ENCODE measurements at places on chromosomes 4 and X.
A peak's percentile ranks its signal among the peaks of the same experiment; 100 is the strongest.

- no peak for DNase-seq
Measured at GRCh38 chr4:174397366-174398155, 113.8 kb downstream of the CEP44 start.

DNA sequence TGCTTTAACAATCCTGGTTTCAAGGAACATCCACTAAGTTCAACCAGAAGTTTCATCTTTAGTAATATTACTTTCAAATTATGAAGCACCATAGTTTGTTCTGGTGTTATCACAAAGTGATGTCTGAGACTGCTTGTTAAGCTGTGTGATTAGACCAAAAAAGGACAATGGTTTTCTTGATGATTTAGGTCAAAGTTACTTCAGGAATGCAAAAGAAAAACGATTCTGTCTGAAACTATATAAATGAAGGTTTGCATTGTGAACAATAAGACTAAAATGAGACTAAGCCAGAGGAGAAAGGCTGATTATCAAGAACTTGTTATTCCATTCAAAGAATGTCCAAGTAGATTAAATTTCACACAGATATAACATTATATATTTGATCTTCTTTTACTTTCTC is 122.4 kb upstream of the ETNPPL start:
- no peak for DNase-seq

- DNase-seq = no peak
Measured at GRCh38 chr4:165288226-165288625, 39.2 kb upstream of the MSMO1 start.

DNA sequence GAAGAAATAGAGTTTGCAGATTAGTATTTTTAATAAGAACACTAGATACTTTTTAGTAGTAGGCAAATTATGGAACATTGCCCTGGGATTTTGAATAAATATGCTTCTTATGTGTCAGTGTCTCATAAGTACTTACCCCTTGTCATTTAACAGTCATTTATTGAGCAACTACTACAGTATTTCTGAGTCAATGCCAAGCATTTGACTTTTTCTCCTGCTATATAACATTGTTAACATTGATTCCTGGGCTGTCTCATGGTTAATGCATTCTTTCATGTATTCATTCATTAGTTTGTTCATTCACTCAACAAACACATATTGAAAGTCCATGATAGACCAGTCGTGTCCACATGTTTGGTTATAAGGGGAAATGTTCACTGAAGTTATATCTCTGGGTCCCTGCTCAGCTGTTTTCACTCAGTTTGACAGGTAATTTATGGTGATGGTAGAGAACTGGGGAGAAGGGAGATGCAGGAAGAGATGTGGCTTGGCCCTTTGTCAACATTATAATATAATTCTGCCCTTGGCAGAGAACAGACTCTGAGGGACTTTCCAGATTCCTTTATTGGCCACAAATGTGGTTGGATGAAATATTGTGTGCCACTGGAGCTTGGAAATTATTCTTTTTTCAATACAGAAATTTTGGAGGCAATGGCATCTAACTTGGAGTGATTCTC is 49.8 kb downstream of the OSTC start:
- no peak for DNase-seq

DNA sequence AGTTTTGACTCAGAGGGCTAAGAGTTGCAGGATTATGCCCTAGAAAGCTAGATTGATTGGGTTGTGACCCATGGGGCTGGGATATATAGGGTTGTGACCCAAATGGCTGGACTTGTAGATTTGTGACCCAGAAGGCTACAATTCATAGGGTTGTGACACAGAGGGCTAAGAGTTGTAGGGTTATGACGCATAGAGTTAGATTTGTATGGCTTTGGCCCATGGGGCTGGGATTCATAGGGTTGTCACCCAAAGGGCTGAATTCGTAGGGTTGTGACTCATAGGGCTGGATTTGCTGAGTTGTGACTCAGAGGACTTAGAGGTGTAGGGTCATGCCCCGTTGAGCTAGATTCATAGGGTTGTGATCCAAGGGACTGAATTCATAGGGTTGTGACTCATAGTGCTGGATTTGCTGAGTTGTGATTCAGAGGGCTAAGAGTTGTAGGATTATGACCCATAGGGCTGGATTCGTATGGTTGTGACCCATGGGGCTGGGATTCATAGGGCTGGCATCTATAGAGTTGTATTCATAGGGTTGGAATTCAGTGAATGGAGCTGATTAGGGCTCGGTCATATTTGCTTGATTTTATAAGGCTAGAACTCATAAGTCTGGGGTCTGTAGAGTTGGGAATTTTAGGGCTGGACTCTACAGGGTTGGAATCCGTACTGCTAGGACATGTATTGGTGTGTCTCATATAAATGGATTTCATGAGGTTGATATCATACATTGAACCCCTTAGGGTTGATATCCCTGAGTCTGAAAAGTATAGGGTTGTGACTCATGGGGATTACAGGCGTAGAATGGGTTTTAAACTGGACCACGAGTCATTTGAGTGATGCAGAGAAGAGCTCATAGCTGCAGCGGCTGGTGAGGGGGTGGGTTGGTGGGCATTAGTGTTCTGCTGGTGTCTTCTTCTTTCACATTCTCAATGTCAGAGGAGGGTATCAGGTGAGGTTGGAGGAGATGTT is 125.7 kb downstream of the CRLF2 start:
- no peak for DNase-seq

DNA sequence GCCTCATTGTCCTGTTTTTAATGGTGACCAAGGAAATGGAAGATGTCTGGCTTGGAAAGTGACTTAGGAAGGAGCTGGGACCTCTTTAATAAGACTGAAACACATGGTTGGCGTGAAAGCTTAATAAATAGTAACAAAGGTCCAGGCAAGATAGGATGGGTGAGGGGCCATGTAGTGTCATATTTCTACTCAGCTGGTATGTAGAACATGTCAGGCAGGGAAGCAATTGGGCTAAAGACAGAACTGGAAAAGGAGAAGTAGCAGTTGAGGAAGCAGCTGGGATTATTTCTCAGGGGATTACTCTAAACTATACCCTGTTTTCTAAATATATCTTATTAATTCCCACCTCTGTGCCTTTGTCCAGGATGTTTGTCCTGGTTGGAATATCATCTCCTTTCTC is 18.6 kb downstream of the ITGB1BP2 start:
- no peak for DNase-seq

GRCh38 chr4:3686753-3687152 is 79.4 kb upstream of the ADRA2C start:
- DNase-seq = no peak

GRCh38 chrX:68396953-68397352 is 36.3 kb downstream of the OPHN1 start:
- DNase-seq = no peak

GRCh38 chr4:56681158-56681852 is at the start of gene HOPX:
Gene HOPX (minus strand): TSS chr4:56681296. CDS start chr4:56657816, 23,480 bp downstream.
- no peak for DNase-seq

GRCh38 chr4:89797117-89797516 is 39.8 kb downstream of the SNCA start:
- DNase-seq = no peak

DNA sequence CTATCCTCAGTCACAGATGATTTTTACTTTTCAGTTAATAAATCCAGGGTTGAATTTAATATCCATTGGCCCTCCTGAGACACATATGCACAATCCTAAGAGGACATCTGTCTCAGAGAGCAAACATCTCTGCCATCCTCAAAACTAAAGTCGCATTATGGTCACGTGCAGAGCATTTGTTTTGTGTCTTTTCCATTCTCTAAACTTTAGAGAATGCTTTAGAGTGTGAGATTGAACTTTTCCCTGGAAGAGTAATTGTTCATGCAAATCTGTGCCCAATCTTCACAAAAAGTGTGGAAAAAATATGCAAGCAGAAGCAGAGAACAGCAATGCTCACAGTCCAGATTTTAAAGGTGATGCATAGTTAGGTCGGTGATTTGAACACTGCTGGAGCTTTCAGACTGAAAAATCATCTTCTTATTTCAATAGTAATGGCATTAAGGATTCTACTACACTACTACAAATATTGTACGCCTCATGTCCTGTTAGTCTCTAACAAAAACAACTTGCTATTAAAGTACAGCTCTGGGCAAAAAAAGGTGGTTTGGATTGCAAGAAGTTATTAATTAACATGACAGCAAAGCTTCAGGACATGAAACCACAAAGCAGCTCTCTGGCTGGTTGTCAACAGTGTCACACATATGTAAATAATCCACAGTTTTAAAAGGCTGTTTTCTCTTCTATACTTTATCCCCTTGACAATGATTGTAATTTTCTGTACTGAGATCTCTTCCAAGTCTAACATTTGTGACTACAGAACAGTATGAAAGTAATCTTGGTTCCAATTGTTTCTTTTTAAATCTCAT is 19.9 kb downstream of the DCHS2 start:
- DNase-seq = no peak

DNA sequence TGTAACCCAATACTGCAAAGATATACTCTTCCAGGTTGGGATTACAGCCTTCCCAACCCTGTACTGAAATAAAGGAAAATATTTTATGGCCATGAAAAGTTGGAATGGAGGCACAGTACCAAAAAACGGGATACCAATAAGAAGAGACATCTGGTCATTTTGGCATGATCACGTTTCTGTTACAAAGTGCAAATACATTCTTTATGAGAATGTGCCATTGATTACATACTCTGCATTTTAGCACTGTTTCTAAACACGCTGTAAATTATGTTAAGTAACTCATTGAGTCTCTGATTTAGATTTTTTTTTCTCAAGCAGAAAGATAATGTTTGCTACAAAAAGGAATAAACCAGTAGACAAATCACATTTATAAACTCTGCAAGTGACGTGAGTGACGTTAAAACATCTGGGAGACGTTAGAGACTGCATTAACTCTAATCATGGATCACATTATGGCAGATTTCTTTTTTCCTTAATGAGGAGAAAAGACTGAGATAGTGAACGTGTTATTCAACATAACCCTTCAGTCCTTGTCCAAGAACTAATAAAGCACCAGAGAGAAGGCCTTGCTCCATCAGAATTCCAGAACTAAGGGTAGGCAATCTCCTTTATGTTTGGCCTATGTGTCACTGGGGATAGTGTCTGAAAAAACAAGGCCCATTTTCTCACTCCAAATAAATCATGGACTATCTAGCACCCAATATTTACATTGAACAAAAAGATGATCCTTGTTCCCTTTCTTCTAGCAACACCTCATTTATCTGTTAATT is 31.0 kb downstream of the UNC5C start:
- DNase-seq = no peak

GRCh38 chrX:155715141-155715540 is 102.4 kb upstream of the TMLHE start:
- no peak for DNase-seq

GRCh38 chr4:113559947-113560346 is 201.6 kb downstream of the CAMK2D start:
- DNase-seq = no peak

- no peak for DNase-seq
Measured at GRCh38 chr4:6905516-6906445, 3.8 kb upstream of the TBC1D14 start.

DNA sequence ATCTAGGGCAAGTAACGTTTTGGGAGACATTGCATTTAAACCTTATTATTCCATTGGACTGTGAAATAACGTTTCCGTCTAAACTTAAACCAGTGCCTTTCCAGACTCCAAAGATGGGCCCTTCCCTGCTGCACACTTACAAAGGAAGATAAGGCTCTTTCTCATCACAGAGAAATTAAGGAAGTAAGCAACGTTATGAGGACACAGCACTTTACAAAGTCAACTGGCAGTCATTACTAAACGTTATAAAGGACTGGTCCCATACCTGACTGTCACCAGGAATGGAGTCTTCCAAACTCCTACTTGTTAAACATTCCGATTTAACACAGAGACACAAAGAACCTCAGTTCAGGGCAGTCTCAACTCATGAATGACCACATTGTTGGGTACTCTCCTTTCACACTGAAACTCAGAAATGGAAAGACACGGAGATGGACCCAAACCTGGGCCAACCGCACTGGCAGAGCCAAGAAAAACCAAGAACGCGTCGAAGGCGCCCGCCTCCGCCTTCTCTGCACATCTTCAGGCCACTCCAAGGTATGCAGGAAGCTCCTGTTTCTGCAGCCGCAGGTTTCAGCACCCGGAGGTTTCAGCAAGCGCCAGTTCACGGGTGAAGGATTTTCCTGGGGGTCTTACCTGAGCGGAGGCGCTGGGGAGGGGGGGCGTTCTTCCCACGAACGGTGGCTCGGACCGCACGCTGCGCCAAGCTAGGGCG is 670 bp downstream of the PAPSS1 start:
- no peak for DNase-seq

- DNase-seq = peak; percentile 20
Measured at GRCh38 chr4:89303177-89303576, 4.4 kb downstream of the GPRIN3 start.

DNA sequence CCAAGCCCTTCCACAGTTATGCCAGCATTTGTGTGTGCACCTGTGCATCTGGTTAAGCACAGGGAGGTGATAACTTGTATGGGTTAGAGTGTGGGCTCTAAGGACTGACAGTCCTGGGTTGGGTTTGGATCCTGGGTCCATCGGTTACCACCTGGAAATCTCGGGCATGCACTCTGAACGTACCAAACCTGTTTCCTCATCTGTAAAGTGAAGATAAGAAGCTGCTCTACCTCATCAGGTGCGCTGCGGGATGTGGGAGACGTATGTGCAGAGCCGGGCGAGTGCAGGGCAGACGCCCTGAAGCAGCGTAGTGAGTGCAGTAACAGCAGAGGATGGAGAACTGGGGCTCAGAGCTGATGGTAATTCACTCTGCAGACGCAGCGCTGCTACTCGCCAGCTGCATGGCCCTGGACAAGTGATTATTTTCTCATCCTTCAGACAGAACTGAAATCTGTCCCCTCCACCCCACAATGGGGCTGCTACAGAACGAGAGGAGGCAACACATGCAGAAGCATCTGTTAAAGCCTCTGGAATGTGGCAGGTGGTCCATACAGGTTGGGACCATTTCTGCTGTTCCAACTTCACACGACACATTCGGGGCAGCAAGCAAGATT is 64.4 kb downstream of the HADH start:
- no peak for DNase-seq

- DNase-seq = no peak
Measured at GRCh38 chrX:130676861-130677260, 226.1 kb downstream of the ENOX2 start.

DNA sequence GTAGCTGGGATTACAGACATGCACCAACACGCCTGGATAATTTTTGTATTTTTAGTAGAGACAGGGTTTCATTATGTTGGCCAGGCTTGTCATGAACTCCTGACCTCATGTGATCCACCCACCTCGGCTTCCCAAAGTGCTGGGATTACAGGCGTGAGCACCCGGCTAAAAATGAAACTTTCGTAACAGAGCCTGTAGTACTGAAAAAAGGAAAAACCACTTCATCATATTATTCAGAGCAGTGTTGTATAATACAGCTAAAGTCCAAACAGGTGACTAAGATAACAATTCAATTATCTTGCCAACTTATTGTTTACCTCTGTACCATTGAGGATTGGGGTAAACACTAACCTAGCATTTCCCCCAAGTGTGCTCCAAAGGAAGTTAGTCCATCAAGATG is 43.9 kb upstream of the HPRT1 start:
- no peak for DNase-seq

DNA sequence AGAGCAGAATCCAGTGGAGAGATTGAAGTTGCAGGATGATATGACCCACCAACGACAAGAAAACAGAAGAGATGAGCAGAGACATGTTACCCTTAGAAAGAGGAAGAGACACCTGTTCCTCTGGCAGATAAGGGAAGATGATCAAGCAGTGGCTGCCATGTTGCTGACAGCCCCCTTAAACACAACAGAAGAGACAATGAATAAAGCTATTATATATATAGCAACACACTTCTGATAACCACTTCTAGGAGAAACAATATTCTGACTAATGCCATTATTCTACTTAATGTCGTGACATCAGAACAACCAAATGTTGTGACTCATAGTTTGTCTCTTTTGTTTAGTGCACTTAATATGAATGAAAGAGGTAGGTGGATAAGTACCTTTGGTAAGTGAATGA is 44.9 kb downstream of the SH3RF1 start:
- DNase-seq = no peak
